ENCODE measurements at places on chromosomes 5 and 9.

DNA sequence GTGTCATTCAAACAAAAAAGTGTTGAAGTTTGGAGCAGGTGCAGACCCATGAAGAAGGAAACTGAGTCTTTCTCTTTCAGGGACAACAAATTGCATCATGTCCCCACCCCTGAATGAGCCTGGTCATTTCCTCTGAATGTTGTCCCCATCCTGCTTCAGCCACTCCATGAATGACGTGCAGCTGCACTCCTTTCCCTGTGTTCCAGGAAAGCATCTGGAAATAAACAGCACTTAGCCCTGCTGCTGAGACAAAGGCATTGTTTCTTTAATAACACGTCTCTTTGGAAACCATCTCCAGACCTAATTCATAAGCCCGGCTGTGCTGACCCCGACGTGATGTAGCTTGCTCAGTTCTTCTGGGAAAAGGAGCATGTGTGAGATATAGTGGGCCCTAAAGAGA is 682.3 kb downstream of the BRINP1 start:
- no peak for DNase-seq

- DNase-seq, result no peak
Observed at GRCh38 chr5:162037431-162037830, 30.1 kb upstream of the GABRG2 start.

- no peak for DNase-seq
Observed at GRCh38 chr5:65548281-65548680, 14.7 kb downstream of the CENPK start.

- DNase-seq, result no peak
Observed at GRCh38 chr5:71828291-71829040, 109.4 kb downstream of the CARTPT start.

DNA sequence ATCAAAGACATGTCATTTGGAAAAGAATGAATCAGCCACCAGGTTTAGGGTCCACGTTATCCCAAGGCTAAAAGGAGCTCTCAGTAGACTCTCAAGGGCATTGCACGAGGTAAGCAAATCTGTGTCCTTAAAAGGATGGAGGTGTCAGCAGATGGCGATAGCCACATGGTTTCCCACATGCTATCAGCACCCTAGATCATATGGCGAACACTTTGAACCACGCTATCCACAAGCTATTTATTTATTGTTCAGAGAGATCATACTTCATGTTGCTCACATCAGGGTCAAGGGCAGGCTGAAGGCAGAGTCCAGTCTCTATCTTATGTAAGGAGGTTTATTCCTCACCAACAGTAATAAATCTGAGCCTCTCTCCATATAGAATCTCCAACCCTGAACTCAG is 43.7 kb downstream of the CDH6 start:
- no peak for DNase-seq

GRCh38 chr9:9412241-9412640 is 1200.6 kb downstream of the PTPRD start:
- no peak for DNase-seq

- peak; percentile 22 for DNase-seq
Observed at GRCh38 chr5:72110394-72111013, 3.2 kb downstream of the MAP1B start.

DNA sequence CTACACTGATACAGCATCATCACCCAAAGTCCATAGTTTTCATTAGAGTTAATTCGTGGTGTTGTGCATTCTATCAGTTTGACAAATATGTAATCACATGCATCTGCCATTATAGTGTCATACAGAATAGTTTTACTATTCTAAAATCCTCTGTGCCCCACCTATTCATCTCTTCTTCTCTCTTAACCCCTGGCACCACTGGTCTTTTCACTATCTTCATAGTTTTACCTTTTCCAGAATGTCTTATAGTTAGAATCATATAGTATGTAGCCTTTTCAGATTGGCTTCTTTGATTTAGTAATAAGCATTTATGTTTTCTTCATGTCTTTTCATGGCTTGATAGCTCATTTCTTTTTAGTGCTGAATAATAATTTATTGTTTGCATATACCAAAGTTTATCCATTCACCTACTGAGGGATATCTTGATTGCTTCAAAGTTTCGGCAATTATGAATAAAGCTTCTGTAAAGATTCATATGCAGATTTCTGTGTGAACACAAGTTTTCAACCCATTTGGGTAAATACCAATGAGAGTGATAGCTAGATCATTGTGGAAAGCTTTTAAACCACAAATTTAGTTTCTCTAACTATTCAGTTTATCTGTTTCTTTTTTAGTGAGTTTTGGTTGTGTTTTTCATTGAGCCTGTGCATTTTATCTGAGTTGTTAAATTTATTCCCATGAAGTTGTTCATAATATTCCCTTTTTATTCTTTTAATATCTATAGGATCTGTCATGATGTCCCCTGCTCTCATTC is 84.9 kb downstream of the RALGPS1 start:
- no peak for DNase-seq

DNA sequence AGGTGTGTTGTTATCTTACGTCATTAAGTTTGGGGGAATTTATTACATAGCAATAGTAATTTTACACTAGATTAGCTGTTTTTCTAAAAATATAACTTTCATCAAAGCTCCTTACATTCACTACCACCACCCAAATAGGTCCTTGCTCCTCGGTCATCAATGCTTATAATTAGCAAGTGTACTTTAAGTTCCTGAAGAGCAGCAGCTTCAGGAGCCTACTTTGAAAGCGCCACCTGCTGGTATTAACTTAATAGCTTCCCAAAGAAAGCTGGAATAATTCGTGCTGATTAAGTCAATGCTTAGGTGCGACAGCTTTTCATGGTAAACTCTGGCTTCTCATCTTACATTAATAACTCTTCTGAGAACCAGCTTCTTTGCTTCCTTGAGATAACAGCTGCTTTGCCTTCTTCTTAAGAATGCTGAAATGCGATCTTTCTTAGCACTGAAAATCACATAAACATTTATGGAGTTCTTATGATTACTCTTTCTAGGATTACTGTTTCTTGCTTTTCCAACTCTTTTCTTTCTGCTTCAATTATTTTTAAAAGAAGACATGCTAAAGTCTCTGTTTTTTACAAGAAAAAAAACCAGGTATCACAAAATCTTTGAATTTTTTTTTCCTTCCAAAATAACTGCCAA is 10.0 kb upstream of the C5 start:
- no peak for DNase-seq

DNA sequence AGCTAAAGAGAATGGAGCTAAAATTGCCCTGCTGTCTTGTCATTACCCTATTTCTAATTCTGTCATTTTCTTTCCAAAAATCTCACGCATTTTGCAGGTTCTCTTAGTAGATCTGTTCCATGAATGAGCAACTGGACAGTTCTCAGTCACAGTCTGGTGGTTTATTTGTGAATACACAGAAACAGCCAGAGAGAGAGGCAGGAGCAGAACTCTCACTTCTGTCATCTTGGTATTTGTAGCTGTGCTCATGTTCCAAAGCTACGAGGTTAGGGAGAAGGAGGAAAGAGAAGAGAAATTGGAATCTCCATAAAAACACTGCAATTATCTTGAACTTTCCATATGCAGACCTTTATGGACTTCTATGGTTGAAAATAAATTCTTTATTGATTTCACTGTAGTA is 118.0 kb upstream of the OR13F1 start:
- DNase-seq, result no peak

DNA sequence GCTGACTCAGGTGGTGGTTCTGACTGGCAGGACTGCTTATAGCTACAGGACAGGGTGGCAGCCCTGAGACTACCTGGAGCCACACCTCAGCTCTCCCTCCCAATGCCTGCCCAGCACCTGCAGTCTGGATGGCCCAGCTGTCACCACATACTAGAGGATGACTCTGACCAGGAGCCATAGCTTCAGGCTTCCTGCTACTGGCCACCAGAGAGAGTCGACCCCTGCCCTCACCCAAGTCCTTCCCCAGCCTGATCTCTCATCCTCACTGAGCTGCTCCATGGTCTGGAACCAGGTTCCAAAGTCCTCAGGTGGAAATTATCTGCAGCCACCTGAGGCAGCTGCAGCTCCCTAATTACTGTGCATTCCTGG is 25.6 kb upstream of the TDRD7 start:
- DNase-seq, result no peak

GRCh38 chr9:133189826-133190225 is 19.2 kb downstream of the OBP2B start:
- DNase-seq, result no peak

DNA sequence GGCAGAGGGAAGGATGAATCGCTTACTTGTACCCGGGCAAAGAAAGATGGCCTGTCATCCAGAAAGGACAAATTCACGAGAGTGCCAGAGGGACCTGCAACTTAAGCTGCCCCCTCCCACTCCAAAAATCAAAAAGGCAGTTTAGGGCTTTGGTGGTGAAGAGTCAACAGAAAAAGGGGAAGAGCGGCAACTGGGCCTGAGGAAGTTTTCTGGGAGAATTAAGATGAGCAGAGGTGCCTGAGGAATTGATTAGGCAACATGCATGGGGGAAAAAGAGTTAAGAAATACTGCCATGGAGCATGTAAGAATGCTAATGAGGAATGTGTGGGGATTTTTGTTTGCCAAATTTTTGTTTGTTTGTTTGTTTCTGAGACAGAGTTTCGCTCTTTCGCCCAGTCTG is 1.8 kb upstream of the ACTL7B start:
- DNase-seq, result no peak

DNA sequence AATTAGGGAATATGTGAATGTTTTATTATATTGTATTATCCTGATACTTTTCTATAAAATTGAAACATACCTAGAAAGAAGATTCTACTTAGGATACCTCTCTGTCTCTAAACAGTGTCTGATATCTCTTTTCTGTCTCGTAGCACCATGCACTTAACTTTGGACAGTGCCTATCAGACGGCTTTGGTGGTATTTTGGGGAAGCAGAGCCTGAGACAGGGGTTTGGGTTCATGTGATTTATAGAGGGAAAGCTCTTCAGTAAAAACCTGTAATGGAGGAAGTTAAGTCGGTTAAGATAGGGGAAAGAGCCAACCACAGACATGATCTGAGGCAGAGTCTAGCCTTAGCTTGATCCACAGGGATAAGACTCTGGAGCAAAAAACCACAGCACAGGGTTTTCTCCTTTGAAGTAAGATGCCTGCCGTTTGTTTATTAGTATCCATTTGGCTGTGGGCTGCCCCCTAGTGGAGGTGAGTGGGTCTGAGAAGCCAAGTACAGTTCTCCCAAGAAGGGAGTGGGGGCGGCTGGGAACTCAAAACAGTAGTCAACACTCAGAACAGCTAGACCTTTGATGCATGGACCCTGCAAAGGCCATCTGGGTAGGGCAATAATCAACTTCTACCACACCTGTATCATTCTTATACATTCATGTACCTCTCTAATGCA is 141.2 kb upstream of the ASTN2 start:
- DNase-seq, result peak; percentile 12

- no peak for DNase-seq
Observed at GRCh38 chr5:163552536-163552935, 47.1 kb downstream of the MAT2B start.

DNA sequence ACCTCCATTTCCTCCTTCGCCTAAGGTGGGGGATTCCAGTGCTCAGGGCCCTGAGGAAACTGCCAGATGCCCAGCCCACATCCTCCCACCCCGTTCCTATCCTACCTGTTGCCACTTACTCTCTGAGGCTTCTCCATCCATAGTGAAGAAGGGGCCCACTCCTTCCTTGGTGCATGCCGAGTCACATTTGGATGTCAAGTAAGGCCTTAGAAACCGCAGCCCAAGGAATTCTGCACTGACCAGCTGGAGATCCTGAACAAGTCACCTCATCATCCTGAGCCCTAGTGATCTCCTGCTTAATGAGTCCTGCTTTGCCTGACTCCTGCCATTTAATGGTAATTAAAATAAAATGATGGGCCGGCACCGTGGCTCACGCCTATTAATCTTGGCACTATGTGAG is 6.7 kb upstream of the TNIP1 start:
- no peak for DNase-seq

- DNase-seq, result no peak
Observed at GRCh38 chr5:149215478-149216090, 56.1 kb upstream of the AFAP1L1 start.

DNA sequence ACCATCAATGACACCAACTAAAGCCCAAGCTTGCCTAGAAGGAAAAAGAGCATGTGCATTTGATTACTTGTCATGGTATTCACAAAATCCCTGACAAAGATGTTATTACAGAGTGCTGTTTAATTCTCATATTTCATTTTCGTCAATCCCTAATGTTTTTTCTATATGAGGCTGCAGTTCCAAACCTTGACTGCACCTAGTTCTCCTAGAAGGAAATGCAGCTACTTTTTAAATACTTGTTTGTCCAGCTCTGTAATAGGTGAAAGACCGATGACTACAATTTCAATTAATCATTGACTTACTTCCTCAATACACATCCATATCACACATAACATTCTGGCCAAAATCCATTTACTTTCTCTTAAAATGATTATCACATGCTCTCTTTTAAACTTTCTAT is 28.1 kb downstream of the CEMIP2 start:
- DNase-seq, result no peak

GRCh38 chr9:125161284-125161918 is 18.1 kb upstream of the SCAI start:
- DNase-seq, result no peak

Measured in occipital lobe (tissue), 3 donors.